ENCODE measurements at places on chromosomes 16 and 17.

- no peak for DNase-seq
These were observed 1060.6 kb upstream of the CDH8 start for GRCh38 chr16:63096857-63097256.

GRCh38 chr16:29745121-29745852, 503 bp downstream of the C16orf54 start:
- DNase-seq = no peak

- DNase-seq = no peak
These were observed 57.9 kb downstream of the MYO1D start for GRCh38 chr17:32819035-32819434.

DNA sequence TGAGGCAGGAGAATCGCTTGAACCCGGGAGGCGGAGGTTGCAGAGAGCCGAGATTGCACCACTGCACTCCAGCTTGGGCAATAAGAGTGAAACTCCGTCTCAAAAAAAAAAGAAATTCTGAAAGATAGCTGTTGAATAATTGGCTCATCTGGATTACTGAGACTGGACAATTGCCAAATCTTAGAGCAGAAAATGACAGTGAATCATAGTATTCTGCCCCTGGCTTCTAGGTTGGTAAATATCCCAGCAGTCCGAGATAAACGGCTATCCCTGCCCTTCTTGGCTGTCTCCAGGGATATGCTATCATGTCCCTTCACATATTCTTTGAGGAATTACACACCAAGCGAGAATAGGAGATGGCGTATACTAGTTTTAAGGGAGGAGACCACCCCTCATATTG, 35.5 kb upstream of the METTL16 start:
- no peak for DNase-seq

DNA sequence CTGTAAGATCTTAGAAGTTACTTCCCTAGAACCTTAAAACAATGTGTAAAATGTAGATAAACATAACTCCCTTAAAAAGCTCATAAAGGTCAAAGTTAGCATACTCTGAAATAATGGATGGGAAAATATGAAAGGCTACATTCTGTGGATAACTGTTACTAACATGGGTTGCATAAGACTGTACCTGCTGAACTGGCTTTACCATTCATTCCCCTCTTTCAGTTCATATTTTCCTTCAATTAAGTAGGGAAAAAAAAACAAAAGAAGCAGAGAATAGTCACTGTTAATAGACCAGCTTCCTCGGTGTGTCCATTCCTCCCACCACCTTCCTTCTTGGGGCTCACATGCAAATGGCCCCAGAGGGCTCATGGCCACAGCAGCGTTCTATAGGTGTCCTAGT, 7.5 kb upstream of the MEIOB start:
- DNase-seq = no peak

DNA sequence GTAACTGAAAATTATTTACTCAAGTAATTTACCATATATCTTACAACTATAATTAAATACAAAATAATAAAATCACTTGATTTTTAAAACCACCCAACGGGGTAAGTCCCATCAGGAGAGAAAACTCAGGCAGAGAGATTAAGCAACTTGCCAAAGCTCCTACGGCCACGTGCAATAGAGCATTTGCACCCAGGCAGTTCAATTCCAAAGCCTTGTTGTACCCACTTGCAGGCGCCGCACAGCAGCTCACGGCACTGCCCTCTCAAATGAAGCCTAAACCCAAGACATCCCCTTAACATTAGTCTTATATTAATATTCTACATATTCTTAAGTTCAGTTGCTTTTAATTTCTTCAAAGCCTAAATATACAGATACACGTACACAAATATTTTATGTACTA, 75.7 kb downstream of the SPAG9 start:
- no peak for DNase-seq

DNA sequence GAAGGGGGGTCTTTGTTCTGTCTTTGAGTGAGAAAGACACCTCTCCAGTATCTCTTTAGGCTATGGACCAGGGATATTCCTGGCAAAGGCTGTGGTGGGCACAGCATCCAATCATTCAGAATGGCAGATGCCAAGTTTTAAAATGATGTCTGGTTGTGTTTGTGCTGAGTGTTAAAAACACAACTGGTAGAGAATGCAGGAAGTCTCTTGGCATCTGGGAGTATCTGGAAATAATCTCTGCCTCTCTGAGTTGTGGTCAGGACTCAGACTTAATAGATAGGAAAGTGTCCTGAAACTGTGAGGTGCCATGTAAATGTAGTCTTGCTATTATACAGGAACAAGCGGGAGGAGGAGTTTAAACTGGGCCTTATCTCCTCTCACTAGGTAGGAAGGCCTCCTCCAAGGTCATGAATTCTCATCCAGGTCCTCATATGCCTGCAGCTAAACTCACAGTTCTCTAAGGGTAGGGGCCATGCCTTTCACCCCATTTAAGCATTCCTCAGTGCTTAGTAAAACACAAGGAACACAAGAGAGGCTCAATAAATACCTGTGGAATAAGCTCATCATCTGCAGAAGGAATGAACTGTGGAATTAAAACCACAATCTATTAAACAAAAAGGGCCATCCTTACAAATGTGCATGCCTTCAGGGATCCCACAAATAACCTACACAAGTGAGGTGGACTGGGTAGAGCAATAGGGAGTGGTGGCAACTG, 317.6 kb downstream of the CBLN1 start:
- DNase-seq = no peak

GRCh38 chr17:21239680-21240368, 13.4 kb downstream of the NATD1 start:
- DNase-seq = no peak

- DNase-seq = no peak
These were observed at the start of gene NLK for GRCh38 chr17:28042657-28042720. NLK (plus strand) TSS chr17:28042677; CDS start chr17:28042874, 197 bp downstream.

- no peak for DNase-seq
These were observed 13.5 kb downstream of the SCO1 start for GRCh38 chr17:10683853-10684252.

DNA sequence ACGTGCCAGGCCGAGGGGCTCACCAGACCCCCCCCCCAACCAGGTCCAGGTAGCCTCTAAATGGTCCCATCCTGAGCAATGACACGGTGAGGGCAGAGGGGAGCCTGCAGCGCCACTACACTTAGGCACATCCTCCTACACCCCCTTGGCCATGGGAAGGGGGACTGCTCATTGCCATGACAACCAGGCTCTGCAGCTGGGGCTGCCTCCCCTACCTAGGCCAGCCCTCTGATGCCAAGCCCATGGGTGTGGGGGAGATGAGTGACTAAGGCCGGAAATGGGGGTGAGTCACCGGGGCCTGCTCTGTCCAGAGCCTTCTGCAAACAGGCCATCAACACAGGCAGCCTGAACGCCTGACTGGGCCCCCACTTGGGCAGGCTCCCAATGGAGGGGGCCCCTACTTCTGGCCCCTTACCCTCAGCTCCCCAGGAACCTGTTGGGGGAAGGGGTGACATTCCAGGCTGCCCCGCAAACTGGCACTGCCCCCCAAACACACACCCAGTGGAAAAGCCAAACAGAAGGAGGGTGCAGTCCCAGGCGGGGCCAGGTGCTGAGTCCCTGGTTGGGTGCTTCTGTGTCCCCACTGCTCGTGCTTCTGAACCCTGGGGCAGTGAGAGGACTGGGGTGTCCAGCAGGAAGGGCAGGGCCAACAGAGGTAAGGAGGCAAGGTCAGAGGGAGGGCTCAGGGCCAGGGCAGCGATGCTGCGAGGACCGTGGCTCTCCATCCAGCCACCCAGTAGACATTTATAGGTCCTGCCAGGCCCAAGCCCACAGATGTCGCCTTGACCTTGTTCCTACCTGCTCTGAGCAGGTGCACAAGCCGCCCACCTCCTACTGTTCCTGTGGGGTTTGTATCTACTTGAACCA, 8.2 kb downstream of the PLCD3 start:
- DNase-seq = no peak

DNA sequence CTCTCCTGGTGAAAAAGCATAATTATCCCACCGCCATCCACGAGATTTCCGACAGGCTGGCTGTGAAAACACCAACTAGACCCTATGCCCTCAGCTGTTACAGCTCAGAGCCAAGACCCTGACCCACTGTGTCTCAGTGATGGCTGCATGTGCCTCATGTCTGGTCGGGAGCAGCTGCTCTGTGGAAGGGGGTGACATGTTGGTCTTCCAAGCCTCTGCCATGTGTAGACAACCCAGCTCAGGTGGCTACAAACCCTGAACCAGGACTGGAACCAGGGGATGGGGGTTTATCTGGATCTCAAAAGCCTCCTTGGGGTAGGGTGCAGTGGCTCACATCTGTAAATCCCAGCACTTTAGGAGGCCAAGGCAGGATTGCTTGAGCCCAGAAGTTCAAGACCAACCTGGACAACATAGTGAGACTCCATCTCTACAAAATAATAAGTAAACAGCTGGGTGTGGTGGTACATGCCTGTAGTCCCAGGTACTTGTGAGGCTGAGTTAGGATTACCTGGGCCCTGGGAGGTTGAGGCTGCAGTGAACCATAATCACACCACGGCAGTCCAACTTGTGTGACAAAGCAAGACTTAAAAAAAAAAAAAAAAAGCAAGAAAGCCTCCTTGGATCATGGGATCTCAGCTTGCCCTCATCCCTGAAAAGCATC, 220.3 kb downstream of the CPPED1 start:
- DNase-seq = no peak

GRCh38 chr16:10490141-10490540, 90.3 kb downstream of the EMP2 start:
- no peak for DNase-seq

DNA sequence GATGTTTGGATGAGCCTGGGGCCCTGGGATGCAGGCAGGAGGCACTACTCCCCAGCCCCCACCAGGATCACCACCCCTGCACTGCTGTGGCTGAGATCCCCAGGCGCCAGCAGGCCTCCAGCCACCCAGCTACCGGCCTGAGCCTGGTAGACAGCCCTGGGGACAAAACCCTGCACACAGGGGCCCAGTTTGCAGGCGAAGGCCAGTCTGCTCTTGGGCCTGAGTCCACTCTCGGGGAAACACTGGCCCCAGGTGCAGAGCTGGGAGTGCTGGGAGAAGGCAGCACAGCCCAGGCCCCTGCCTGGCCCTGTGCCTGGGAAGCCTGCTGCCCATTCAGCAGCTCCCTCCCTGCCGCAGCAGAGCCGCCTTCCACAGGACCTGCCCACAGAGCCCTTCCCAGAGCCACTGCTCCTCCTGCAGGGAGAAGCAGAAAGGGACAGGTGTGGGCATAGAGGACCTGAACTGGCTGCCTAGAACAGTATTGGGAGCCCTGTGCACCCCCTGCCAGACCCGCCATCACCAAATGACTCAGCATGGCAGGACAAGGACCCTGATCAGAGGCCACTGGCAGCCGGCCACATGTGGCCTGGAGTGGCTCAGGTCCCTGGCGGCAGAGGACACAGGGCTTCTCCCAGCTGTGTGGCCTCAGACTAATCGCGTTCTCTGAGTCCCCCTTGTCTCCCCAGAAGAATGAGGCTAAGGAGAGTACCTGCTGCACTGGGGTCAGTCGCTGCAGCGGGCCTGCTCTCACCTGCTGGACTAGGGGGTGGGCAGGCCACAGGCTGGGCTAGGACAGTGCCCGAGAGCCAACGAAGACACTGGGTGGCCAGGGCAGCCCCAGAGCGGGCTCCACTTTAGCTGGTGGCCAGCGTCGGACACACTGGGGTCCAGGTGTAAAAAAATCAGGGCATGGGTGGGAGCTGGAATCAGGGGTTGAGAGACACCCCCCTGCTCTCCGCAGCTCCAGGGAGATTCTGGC, 10.7 kb downstream of the MSRB1 start:
- DNase-seq = no peak

GRCh38 chr16:24069036-24069590, 187.0 kb upstream of the CACNG3 start:
- no peak for DNase-seq

GRCh38 chr17:45679426-45679825, 104.7 kb upstream of the CRHR1 start:
- no peak for DNase-seq

DNA sequence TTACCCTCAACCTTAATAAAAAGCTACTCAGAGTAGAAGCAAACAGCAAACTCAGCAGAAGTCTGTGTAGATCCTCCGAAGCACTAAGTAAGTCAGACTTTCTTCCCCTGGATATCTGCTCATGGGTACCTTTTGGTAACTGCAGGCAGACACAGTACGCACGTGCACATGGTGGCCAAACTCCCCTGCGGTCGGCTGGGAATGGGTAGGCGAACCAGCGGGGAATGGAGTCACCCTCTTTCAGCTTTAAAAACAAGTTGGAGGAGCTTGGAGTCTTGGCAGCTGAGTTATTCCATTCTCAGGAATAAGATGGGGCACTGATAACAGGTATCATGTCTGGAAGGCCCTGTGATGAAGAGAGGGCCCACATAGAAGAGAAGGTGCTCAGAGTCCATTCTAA, 16.3 kb downstream of the CYB561 start:
- DNase-seq = no peak

All from NCI-H774 (cell line).